ENCODE measurements at places on chromosomes 5 and 9.

GRCh38 chr9:97840521-97840920 is 12.5 kb upstream of the FOXE1 start:
- no peak for DNase-seq

GRCh38 chr5:58746321-58746720 is 163.4 kb downstream of the RAB3C start:
- DNase-seq, result no peak

- no peak for DNase-seq
Measured at GRCh38 chr9:114619191-114619761, 8.2 kb downstream of the TMEM268 start.

DNA sequence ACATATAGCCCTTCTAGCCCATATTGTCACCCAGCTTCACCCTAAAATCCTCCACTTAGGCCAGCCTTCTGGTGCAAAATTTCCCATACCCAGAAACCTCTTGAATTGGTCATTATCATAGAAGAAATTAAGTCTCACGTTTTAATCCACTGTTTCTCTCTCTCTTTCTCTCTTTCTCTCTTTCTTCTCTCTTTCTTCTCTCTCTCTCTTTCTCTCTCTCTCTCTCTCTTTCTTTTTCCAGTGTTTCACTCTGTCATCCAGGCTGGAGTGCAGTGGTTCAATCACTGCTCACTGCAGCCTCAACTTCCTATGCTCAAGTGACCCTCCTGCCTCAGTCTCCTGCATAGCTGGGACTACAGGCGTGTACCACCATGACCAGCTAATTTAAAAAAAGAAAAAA is 363.4 kb downstream of the TMEM167A start:
- DNase-seq, result no peak

DNA sequence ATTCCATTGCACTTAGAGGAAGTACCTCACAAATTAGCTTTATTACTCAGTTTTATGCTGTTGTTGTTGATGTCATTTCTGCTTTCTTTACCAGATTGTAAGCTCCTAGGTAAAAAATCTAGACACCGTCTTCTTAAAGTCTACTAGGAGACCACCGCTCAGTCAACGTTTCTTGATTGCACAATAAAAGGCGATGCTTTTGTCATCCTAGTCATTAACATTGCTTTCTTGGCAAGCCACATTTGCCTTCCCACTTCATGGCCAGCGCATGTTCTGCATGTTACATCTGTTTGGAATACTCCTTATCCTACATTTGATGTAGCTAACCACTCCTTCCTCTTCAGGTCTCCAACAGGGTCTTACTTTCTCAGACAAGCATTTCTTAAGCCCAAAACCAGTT is 464.0 kb upstream of the TUSC1 start:
- no peak for DNase-seq

- DNase-seq, result no peak
Measured at GRCh38 chr5:128630121-128630520, 92.1 kb upstream of the FBN2 start.

DNA sequence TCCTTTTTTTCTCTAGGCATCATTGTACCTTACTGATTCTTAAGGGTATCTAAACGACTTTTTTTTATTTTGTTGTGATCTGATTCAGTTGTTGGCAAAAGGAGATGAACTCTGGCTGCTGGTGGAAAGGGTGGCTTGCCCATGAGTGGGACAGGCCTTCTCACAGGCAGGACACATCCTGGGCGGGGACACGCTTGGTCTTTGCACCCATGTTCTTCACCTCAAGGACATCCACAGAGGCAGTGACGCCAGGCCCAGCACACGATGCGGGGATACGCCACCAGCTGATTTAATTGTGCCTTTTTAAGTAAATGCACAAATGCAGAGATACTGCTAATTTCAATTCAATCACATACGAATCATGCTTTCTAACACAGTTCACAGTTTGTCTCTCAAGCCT is 208.1 kb downstream of the FANCC start:
- no peak for DNase-seq

GRCh38 chr9:82491604-82492003 is 503.0 kb downstream of the SPATA31D1 start:
- DNase-seq, result no peak

- DNase-seq, result no peak
Measured at GRCh38 chr5:168836603-168837231, 257.5 kb upstream of the PANK3 start.

Data from stimulated activated CD8-positive, alpha-beta memory T cell treated with anti-CD3 and anti-CD28 coated beads, Interleukin-15, amount 100 ng/mL, for 48 hours (primary cell).